IMR-90 (cell line): ENCODE measurements at places on chromosomes 7 and 10. TPM values are rescaled to one million over a fixed set of nuclear protein-coding genes. Genes with fewer than 3 reads are reported as not detected.

DNA sequence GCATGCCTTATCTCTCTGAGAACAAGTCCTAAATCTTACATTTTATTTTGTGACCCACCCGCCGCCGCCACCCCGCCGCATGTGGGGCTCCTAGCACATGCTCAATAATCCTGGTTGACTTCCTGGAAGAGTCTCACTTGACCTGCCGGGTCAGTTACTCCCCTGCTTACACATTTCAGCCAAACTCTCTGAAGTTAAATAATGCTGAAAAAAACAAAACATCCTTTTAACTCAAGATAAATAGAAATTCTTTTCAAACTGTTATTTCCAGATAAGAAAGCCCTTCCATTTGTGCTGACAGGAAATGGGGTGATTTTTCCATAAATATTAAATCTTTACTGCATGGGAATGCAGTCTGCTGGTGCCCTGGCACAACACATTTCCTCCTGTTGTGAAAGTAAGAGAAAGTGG lies 123.5 kb downstream of the ABLIM1 start:
- no peak for DNase-seq
- no peaks in the 10 kb centered on the region for H3K4me1 ChIP-seq
- no peak overlapping the region for H3K4me3 ChIP-seq
- H3K36me3 ChIP-seq, result no peaks in the 10 kb centered on the region
- H3K27me3 ChIP-seq, result peaks cover 40% of the 10 kb centered on the region
- H3K27ac ChIP-seq, result no peak overlapping the region

GRCh38 chr10:87850742-87851205 lies 12.6 kb downstream of the KLLN start:
- no peaks in the 10 kb centered on the region for H3K27me3 ChIP-seq
- H3K4me3 ChIP-seq, result no peak overlapping the region
- DNase-seq, result peak; percentile 70

- H3K27me3 ChIP-seq, result no peaks in the 10 kb centered on the region
- H3K4me1 ChIP-seq, result no peaks in the 10 kb centered on the region
- peak; percentile 43 for DNase-seq
- H3K36me3 ChIP-seq, result no peaks in the 10 kb centered on the region
- H3K27ac ChIP-seq, result no peak overlapping the region
Measured at GRCh38 chr7:42677751-42678699, 233.8 kb downstream of the C7orf25 start.

GRCh38 chr10:37269554-37270256 lies 144.3 kb downstream of the ANKRD30A start:
- no peak overlapping the region for H3K27ac ChIP-seq
- no peaks in the 10 kb centered on the region for H3K4me1 ChIP-seq
- no peak for DNase-seq
- H3K27me3 ChIP-seq, result no peaks in the 10 kb centered on the region
- no peak overlapping the region for H3K4me3 ChIP-seq
- H3K36me3 ChIP-seq, result no peaks in the 10 kb centered on the region

- H3K36me3 ChIP-seq, result no peaks in the 10 kb centered on the region
- no peak overlapping the region for H3K4me3 ChIP-seq
- no peaks in the 10 kb centered on the region for H3K4me1 ChIP-seq
- no peak overlapping the region for H3K27ac ChIP-seq
- peaks cover 51% of the 10 kb centered on the region for H3K27me3 ChIP-seq
Measured at GRCh38 chr7:151807846-151808245, 69.1 kb downstream of the PRKAG2 start.

DNA sequence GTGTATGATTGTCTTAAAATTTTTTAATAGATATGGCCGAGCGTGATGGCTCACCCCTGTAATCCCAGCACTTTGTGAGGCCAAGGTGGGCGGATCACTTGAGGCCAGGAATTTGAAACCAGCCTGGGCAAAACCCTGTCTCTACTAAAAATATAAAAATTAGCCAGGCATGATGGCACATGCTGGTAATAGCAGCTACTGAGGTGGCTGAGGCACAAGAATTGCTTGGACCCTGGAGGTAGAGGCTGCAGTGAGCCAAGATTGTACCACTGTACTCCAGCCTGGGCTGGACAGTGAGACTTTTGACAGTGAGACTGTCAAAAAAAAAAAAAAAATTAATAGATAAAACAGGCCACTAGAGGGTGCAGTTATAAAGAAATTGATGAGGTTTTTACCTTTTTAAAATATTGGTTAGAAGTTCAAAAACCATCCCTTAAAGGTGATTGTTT lies 20.5 kb downstream of the NOM1 start:
- peak; percentile 9 for DNase-seq
- peaks cover 41% of the 10 kb centered on the region for H3K36me3 ChIP-seq
- H3K27ac ChIP-seq, result no peak overlapping the region
- H3K27me3 ChIP-seq, result no peaks in the 10 kb centered on the region

GRCh38 chr7:17422966-17423365 lies 124.5 kb downstream of the AHR start:
- H3K4me3 ChIP-seq, result no peak overlapping the region
- H3K36me3 ChIP-seq, result no peaks in the 10 kb centered on the region
- no peaks in the 10 kb centered on the region for H3K27me3 ChIP-seq
- no peak overlapping the region for H3K27ac ChIP-seq
- H3K4me1 ChIP-seq, result no peaks in the 10 kb centered on the region

DNA sequence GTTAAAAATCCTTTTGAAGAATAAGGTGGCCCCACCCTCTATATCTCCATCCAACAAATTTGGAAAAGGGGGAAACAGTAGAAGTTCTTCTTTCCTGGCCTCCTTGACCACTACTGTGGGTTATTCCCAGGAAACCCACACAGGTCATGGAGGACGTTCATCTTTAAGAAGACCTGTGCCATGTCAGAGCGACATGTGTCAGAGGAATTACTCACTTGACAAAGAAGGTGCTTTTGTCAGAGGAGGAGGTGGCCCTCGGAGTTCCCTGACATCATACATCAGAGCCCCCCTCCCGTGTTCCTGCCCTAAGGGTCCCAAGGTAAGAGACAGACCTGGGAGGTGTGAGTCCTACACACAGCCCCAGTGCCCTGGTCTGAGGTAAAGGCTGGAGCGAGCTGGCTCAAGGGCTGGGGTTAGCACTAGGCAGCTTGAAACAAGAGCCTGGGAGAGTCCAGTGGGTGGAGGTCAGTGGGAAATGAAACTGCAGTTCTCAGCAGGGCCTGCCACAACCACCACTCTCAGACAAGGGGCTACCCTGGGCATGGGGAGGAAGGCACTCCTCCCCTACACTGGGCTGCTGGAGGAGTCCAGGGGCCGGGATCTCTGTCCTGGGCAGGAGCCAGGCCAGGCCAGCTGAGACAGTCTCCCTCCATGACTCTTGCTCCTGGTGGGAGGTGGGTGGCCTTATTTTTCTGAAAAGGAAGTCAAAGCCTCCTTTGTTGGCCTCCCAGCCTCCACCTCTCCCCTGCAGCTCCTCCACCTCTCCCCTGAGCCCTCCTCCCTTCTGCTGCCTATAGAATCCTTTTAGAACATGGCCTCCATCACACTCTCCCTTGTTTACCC lies 21.8 kb upstream of the ZMIZ1 start:
- no peak for DNase-seq
- H3K27ac ChIP-seq, result no peak overlapping the region
- H3K27me3 ChIP-seq, result peaks cover 22% of the 10 kb centered on the region

DNA sequence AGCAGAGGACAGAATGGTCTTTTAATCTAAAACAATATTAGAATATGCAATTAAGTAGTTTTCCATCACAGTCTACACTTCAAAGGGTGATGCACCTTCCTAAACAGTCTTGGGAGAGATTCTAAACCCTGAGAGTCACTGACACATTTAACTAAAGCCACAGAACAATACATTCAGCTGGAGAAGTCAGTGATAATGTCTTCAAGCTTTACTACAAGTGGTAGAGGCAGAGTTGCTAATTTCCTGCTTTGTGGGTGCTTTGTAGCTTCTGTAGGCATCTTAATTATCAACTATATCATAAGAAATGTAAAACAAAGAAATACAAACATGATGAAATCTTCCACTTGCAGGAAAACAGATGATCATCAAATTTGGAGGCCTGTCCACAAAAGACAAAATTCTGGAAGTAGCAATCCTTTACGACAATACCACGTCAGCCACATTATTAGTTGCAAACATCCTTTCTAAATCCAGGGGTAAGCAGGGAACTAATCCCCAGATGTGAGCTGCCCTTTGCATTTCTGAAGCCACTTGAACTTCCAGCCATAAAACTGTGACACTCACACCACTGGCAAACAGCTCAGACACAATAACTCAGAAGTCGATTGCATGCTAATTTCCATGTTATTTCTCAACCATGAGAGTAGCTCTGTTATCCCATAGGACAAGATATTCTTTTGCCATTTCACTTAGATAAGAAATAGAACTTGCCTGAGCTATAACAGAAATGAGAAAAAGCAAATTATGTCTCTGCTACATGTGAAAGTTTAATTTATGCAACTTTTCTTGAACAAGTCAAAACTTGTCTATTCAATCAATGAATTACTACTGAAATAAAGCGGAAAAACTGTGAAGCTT lies 212.2 kb downstream of the FAM107B start:
- no peak overlapping the region for H3K4me3 ChIP-seq
- no peak for DNase-seq
- H3K27me3 ChIP-seq, result no peaks in the 10 kb centered on the region

- no peak overlapping the region for H3K4me3 ChIP-seq
- H3K27me3 ChIP-seq, result no peaks in the 10 kb centered on the region
- no peak overlapping the region for H3K27ac ChIP-seq
- no peaks in the 10 kb centered on the region for H3K36me3 ChIP-seq
- DNase-seq, result no peak
Measured at GRCh38 chr7:7449055-7449454, 86.6 kb downstream of the COL28A1 start.

DNA sequence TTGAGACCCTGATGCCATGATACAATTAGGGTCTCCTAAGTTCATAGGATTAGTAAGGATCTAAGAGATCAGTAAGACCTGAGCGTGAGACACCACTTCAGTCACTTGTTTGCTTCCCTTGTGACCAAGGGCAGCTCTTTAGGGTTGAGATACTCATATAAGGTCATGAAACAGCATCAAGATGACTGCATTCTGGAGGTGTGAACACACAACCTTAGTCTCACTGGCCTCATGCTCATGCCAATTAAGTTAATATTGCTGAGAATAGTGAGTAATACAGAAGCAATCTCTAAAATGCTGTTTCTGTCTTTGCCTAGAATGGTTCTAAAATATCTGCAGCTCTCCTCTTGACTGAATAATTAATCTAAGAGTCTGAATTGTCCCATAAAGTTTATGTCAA lies 39.6 kb upstream of the KLHL7 start:
- H3K27me3 ChIP-seq, result no peaks in the 10 kb centered on the region
- peak; percentile 48 for DNase-seq
- no peak overlapping the region for H3K27ac ChIP-seq
- H3K4me1 ChIP-seq, result peaks cover 3% of the 10 kb centered on the region
- no peak overlapping the region for H3K4me3 ChIP-seq

- H3K4me3 ChIP-seq, result no peak overlapping the region
- no peaks in the 10 kb centered on the region; the same call in 1 of the 2 replicates for H3K27me3 ChIP-seq
- no peak for DNase-seq
Measured at GRCh38 chr10:89384474-89385340, 6.9 kb downstream of the IFIT1B start.

GRCh38 chr10:91090761-91091529 lies 129.5 kb upstream of the PCGF5 start:
- H3K27ac ChIP-seq, result no peak overlapping the region
- no peaks in the 10 kb centered on the region for H3K36me3 ChIP-seq
- 0 out of 2 replicates have a peak, but pooled peaks cover 3% of the 10 kb centered on the region for H3K4me1 ChIP-seq
- H3K4me3 ChIP-seq, result no peak overlapping the region
- no peak for DNase-seq

- no peaks in the 10 kb centered on the region for H3K4me1 ChIP-seq
- no peaks in the 10 kb centered on the region for H3K36me3 ChIP-seq
- no peak for DNase-seq
- H3K4me3 ChIP-seq, result no peak overlapping the region
- H3K27ac ChIP-seq, result no peak overlapping the region
Measured at GRCh38 chr10:130427216-130427722, 291.1 kb downstream of the GLRX3 start.

- no peak overlapping the region for H3K4me3 ChIP-seq
- H3K4me1 ChIP-seq, result peaks cover 7% of the 10 kb centered on the region; the same call in 1 of the 2 replicates
- no peak for DNase-seq
- no peak overlapping the region for H3K27ac ChIP-seq
Measured at GRCh38 chr7:20404320-20404719, 73.6 kb downstream of the ITGB8 start.

DNA sequence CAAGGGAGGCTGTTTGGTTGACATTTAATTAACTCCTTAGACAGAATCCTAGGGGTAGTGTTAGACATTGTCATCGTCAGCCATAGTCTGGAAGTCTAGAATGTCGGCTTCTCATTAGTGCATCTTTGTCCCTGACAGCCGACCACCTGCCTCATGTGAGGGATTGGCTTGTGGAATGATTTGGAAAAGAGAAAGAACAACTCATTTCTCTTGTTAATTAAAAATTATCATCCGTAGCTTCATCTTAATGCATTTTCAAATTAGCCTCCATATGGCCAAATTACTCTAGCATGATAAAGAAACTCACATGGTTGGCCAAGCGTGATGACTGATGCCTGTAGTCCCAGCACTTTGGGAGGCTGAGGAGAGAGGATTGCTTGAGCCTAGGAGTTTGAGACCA lies 97.7 kb upstream of the PARD3 start:
- no peak overlapping the region for H3K4me3 ChIP-seq
- no peaks in the 10 kb centered on the region for H3K36me3 ChIP-seq
- H3K27me3 ChIP-seq, result peaks cover 6% of the 10 kb centered on the region
- peaks cover 7% of the 10 kb centered on the region; the same call in 1 of the 2 replicates for H3K4me1 ChIP-seq
- H3K27ac ChIP-seq, result no peak overlapping the region
- no peak for DNase-seq

- H3K36me3 ChIP-seq, result no peaks in the 10 kb centered on the region
- H3K27me3 ChIP-seq, result no peaks in the 10 kb centered on the region
- no peak overlapping the region for H3K4me3 ChIP-seq
- peaks cover 10% of the 10 kb centered on the region for H3K4me1 ChIP-seq
Measured at GRCh38 chr10:89591796-89592271, 53.2 kb downstream of the PANK1 start.

DNA sequence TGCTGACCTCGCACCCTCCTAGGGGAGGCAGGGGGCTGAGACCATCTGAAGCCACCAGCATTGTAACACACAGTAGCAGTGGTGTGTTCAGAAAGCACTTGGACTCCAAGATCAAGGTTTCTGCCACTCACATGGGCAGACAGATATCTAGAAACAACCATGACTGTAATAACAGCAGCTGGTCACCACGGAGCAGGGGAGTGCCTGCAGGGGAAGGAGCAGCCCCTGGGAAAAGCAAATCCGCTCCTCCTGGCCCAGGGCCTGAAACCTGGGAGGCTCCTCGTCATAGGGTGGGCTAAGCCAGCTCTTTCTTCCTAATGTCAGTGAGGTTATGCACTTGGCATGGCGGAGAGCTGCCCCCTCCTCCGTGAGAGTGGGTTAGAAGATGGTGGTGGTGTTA lies 118.4 kb upstream of the INSYN2A start:
- peaks cover 2% of the 10 kb centered on the region; the same call in 1 of the 2 replicates for H3K36me3 ChIP-seq
- no peaks in the 10 kb centered on the region for H3K27me3 ChIP-seq
- H3K4me1 ChIP-seq, result peaks cover 1% of the 10 kb centered on the region; the same call in 1 of the 2 replicates
- H3K27ac ChIP-seq, result no peak overlapping the region
- no peak overlapping the region for H3K4me3 ChIP-seq

- no peak for DNase-seq
- no peaks in the 10 kb centered on the region for H3K36me3 ChIP-seq
- H3K4me1 ChIP-seq, result no peaks in the 10 kb centered on the region
Measured at GRCh38 chr10:43259213-43259991, 7.5 kb downstream of the RASGEF1A start.

The HOXA7 gene
- under 0.01 and 0.18 TPM in 2 replicates for total RNA-seq

The LEP gene
- total RNA-seq, result not detected in 2 replicates

The SBDS gene
- total RNA-seq, result 43.0 and 94.2 TPM in 2 replicates

The NUTM2A gene
- total RNA-seq, result under 0.01 and 0.18 TPM in 2 replicates

The PILRA gene
- total RNA-seq, result not detected in 2 replicates

The NUTM2E gene
- not detected in 2 replicates for total RNA-seq

The TMEM72 gene
- not detected in 2 replicates for total RNA-seq

The KAZALD1 gene
- 8.1 and 9.1 TPM in 2 replicates for total RNA-seq

The LCOR gene
- 25.8 and 36.9 TPM in 2 replicates for total RNA-seq

The ZCWPW1 gene
- total RNA-seq, result 0.56 and 0.72 TPM in 2 replicates

The LRIT1 gene
- total RNA-seq, result not detected in 2 replicates
